Left lung (tissue), 14 donors: ENCODE measurements at places on chromosomes 7 and 10. TPM values are rescaled to one million over a fixed set of nuclear protein-coding genes. Genes with fewer than 3 reads are reported as not detected.

The ATP5F1C gene
- total RNA-seq: 177 TPM

The AMZ1 gene
- total RNA-seq: 1.3 TPM

The MEOX2 gene
- 38.7 TPM for total RNA-seq

DNA sequence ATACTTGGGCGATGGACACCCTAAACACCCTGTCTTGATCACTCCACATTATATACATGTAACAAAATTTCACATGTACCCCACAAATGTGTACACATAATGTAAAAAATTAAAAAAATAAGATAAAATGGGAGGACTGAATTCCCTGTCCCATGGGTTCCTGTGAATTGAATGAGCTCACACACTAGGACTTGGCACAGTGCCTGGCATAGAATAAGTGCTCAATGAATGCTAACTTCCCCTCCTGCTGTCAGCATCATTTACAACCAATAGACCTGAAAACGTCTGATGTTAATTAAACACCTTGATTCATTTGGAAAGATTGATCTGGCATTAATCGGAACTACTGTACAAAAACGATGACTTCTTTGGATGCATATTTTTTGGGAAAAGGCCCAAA is 117.3 kb upstream of the ZNF438 start:
- no peak for DNase-seq

DNA sequence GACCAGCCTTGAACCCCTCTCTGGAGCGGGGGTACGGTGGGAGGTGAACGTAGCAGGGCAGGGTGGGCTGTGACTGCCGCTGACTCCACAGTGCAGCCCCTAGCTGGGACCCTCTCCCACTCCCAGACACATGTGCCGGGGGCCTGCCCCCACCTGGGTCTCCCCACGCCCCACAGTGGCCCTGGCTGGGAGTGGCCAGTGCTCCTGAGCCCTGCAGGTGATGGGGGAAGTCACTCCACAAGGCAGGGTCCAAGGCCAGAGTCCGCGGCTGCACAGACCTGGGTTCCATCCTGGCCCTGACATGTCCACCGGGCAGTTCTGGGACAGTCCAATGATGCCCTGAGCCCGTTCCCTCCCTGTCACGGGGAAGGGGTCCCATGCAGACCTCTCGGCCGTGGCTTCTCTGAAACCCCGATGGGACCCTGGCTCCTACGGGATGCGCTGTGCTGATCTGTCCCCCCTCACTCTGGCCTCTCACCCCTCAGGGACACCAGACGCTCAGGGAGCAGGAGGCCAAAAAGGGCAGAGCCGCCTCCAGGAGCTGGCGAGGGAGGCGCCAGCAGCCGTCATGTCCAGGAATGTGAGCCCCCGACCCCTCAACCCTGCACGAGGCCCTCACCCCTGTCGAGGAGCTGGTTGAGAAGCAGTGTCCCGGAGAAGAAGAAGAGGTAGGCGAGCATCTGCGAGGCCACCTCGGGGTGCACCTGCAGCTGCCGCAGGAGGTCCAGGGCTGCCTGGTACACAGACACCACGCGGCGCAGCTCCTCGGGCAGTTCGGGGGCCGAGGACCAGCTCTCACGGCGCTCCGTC is 40.4 kb downstream of the AP5Z1 start:
- DNase-seq: no peak

DNA sequence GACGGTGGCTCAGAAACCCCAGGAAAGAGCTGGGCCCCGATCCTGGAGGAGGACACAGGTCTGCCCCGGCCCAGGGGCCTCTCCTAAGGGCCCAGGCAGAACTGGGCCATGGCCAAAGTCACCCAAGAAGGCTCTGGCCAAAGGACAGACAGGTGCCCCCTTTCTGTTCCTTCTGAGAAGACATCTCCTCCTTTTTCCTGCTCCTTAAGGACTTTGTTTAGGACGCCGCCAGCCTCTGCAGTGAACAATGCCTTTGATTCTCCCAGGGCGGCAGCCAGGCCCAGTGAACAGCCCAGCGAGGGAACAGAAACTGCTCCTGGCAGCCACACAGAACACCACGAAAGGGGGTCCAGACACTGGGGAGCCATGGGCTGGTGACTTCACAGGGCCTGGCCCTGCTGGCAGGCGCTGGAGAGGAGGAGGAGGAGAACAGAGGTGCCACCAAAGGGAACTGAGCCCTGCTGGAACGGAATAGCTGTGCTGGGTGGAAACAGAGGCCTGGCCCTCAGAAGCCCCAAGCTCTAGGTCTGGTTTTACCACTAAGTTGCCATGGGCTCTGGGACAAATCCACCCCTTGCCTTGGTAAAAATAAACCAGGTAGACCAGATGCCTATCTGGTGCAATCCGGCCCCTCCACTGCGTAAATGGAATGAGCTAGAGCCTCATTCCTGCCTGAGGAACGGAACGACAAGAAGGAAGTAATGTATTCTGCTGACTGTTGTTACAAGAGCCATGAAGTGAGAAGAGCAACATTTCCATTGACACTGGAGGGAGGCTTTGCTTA is 163.3 kb upstream of the RHEB start:
- DNase-seq: no peak

DNA sequence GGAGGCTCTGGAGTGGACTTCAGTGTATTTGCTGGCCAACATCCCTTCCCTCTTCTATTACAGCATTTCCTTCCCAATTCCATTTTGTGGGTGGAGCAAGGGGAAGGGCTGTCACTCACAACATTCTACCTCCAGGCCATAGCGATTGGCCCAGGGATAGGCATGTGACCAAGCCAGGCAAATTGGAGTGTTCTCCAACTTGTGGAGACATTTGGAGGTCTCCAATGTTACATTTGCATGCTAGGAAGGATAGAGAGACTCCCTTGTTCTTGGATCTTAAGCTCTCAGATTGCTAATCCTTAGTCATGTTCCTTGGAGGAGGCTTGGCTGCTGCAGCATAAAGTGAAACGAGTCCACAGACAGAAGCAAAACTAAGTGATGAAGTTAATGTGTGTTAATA is 95.6 kb upstream of the KIF5B start:
- no peak for DNase-seq

- no peak for DNase-seq
Measured at GRCh38 chr7:146129296-146129695, 12.7 kb downstream of the CNTNAP2 start.

DNA sequence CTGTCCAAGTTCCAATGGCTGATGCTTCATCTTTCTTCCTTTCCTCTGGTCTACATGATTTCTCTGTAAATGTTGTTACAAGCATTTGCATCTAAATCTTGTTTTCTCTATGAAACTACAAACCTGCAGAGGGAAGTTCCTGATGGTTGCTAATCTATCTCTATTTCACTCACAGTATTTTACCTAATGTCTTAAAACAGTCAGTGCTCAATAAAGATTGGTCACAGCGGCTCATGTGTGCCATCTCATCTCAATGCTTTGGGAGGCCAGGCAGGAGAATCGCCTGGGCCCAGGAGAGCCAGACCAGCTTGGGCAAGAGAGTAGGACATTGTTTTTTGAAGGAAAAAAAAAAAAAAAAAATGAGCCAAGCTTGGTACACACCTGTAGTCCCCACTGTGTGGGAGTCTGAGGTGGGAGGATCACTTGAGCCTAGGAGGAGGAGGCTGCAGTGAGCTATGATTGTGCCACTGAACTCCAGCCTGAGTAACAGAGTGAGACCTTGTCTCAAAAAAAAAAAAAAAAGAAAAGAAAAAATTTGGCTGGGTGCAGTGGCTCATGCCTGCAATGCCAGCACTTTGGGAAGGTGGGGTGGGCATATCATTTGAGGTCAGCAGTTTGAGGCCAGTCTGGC is 71.3 kb upstream of the ARMC3 start:
- DNase-seq: no peak

GRCh38 chr10:17249820-17250219 is 21.8 kb downstream of the VIM start:
- no peak for DNase-seq

DNA sequence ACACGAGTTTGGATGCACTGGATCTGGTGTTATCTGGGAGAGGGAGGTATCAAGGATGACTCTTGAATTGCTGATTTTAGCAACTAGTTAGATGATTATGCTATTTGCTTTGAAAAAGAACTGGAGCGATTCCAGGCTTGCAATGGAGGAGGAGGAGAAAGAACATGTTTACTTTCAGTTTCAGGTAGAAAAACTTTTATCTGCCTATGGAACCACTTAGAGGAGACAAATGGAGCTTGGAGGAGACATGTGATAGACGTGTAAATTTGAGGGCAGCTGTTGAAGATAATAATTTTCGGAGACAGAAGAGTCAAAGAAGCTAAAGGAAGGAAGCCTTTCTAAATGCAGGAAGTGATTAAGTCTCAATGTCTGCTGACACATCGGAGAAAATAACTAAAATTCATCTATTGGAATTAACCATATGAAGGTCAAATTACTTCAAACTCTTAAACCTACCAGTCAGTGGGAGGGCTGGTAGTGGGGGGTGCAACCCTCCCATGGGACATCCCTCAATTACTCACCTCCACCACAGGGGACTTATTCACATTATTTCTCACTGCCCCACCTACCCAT is 56.4 kb upstream of the GNAI1 start:
- no peak for DNase-seq

GRCh38 chr10:35554461-35555056 is 50.6 kb upstream of the GJD4 start:
- DNase-seq: no peak

GRCh38 chr7:102927312-102927933 is 14.6 kb downstream of the LRRC17 start:
- DNase-seq: no peak

- DNase-seq: peak; percentile 83
Measured at GRCh38 chr10:29409241-29410054, 120.6 kb downstream of the LYZL1 start.

GRCh38 chr10:95628786-95629185 is 27.7 kb downstream of the ALDH18A1 start:
- no peak for DNase-seq

DNA sequence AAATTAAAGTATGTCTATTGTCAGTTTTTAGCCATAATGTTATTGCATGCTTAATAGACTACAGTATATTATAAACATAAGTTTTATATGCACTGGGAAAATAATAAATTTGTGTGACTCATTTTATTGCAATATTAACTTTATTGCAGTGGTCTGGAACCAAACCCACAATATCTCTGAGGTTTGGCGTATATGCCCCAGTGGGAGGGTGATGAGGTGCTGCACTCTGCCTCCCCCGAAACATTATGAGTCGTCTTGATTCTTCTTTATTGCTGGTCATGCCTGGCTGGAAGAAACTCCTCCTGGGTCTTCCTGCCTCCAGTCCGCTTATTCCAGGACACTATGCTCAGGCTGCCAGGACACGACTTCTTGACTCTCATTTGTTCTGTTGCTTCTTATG is 88.4 kb downstream of the MTPN start:
- no peak for DNase-seq

GRCh38 chr7:46461334-46461777 is 540.3 kb upstream of the IGFBP3 start:
- DNase-seq: no peak

DNA sequence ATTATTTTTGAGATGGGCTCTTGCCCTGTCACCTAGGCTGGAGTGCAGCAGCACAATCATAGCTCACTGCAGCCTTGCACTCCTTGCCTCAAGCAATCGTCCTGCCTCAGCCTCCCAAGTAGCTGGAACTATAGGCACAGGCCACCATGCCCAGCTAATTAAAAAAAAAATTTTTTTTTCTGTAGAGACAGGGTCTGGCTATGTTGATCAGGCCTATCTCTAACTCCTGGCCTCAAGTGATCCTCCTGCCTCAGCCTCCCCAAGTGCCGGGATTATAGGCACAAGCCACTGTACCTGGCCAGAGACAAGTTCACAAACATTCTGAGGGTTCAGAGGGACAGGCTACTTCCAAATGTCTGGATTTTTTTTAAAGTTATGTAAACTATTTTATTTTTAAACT is 32.1 kb upstream of the PURB start:
- no peak for DNase-seq

DNA sequence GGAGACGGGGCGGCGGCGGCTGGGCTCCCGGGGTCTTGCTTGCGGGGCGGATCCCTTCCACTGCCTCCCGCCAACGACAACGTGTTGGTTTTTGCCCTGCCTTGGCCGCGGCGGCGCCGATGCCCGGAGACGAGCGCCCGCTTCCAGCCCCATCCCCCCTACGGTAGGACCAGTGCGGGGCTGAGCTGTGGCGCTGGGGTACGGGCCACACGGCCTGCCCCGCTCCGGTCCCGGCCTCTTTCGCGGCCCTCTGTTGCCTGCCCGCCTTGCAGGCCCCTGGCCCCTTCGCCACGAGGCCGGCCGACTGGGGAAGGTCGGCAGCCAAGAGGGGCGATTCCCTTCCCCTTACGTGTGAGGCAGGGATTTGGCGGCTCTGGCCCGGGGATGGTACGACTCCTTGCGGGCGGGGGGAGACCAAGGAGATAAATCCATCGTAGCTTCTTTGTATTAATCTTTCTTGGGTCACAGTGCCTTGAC is 488 bp downstream of the EIF4H start:
- peak; percentile 86 for DNase-seq

DNA sequence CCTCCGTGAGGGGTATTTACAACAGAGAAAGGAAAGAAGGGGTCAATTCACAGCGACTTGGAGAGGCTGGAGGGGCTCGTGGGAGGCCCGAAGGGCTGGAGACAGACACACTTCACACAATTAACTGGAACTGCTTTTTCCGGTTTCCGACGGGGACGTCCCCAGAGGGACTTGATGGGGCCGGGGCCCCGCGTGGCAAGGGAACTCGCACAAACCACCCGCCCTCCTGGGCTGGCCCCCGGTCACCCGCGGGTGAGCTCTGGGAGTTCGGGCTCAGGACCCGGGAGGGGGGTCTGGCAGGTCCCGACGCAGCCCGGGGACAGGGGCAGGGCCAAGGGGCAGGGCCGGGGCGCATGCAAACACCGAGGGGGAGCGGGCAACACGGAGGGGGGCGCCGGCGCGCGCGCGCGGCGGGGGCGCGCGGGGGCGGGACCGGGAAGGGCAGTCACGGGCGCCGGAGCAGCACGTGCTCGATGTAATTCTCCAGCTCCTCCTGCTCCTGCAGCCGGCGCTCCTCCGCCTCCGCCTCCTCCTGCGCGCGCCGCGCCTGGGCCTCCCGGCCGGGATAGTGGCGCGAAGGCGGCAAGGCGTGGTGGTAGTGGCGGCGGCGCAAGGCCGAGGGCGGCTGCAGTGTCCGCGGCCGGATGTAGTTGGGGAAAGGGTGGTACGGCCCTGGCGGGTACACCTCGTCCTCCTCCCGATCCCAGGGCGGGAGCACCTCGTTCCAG is 2.7 kb downstream of the VGF start:
- DNase-seq: no peak

DNA sequence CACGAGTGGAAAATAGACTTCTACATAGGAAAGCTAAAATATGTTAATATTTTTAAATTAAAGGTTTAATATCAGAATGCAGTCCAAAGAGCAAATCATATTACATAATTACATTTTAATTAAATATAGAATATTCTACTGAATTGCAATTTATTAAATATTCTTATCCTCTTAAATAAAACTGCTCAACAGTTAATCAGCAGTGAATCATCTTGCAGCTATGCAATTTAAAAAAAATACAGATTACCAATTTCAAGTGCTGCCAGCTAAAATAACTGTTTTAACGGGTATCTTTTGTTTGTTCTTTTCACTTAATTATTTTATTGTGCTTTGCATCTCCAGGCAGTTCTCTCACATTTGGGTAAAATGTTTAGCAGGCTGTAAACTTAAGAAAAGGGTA is 82.2 kb downstream of the ZNRF2 start:
- DNase-seq: no peak
